ENCODE measurements at places on chromosomes 3 and 15.
A peak's percentile ranks its signal among the peaks of the same experiment; 100 is the strongest.

GRCh38 chr3:137762674-137763593, 1.2 kb upstream of the SOX14 start:
- DNase-seq, result no peak

- DNase-seq, result peak; percentile 11
These were observed 28.0 kb upstream of the TMOD3 start for GRCh38 chr15:51801391-51801835.

DNA sequence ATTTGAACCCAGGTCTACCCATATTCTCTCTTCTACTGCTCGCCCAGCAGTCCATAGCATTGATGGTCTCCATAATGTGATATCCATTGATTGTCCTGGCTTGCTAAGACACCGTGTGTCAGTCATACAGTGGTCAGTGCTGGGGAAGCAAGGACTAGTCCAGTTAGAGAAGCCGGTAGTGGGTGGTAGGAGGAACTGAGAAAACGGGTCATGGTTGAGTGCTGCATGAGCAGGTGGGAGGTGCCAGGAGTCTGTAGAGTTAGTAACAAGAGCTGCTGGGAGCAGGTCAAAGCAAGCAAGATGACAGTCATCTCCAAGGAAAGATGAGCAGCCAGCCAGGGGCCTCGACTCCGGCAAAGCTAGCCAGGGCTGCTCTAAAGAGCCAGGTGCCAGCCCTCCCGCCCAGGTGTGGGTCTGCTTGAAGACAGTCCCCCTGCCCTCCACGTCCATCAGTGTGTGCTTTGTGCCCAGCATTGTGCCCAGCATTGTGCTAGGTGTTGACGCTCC, 29.5 kb upstream of the USP3 start:
- DNase-seq, result peak; percentile 92

DNA sequence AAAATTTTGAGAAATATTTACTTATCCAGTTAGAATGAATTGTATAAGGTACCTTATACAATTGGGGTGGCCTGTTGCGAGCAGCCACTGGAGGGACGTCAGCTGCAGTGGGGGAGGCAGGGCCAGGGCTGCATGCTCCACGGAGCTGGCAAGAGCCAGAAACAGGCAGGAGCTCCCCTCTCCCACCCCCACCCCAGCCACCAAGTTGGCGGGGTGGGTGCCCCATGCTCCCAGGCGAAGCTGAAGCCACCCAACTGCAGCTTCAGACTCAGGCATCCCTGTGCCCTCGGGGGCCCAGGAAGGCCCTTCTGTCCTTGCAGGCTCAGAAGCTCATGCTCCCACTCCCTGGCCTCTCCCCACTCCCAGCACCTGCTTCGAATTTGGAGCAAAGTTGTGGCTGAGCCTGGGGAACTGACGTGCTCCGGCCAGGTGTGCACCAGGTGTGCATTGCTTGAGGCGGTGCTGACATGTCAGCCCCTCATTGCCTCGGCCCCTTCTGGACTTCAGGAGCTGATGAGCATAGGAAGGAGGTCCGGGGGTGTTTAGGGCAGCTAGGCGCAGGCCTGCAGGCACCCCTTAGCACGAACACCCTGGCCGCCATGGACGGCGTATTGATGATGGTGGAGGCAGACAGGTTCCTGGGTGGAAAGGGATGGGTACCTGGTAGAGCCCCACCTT, 743.8 kb upstream of the GBE1 start:
- DNase-seq, result no peak

- DNase-seq, result no peak
These were observed 393.0 kb downstream of the IGSF11 start for GRCh38 chr3:118641608-118642007.

- DNase-seq, result no peak
These were observed 20.9 kb downstream of the HDAC11 start for GRCh38 chr3:13501056-13501455.
